HepG2 (cell line): ENCODE measurements at places on chromosomes 7 and 10. TPM values are rescaled to one million over a fixed set of nuclear protein-coding genes. Genes with fewer than 3 reads are reported as not detected.

The ANKRD2 gene
- not detected in 2 replicates for total RNA-seq

The CADPS2 gene
- total RNA-seq: 43.8 and 62.9 TPM in 2 replicates

The EPHB4 gene
- 43.7 and 69.6 TPM in 2 replicates for total RNA-seq

DNA sequence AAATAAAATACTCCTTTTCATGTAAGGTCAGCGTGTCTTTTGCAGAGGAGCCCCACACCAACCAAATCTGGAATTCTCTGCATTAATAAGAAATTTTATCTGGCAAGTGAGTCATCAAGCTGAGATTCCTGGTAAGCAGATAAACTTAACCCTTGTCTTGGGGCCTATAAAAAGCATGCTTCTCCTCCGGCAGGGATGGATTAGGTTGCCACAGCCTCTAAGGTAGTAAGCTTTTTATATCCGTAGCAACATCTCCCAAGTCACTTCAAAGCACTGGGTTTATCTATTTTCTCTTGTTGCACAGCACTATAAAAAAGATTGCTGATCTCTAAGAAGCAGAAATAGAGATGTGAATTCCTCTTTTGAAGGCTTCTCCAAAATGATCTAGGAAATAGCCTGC is 202.8 kb upstream of the NOBOX start:
- DNase-seq: no peak

- no peak for DNase-seq
Observed at GRCh38 chr10:77304192-77304591, 333.4 kb downstream of the KCNMA1 start.

DNA sequence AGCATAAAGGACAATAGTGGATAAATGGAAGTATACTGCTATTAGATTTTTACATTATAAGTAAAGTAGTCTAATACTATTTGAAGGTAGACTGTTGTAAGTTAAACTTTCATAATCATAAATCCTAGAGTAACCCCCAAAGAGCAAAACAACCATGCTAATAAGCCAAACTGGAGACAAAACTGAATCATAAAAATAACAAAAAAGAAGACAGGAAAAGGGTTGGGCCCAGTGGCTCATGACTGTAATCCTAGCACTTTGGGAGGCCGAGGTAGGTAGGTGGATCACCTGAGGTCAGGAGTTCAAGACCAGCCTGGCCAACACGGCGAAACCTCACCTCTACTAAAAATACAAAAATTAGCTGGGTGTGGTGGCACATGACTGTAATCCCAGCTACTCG is 9.7 kb downstream of the CACUL1 start:
- DNase-seq: no peak

DNA sequence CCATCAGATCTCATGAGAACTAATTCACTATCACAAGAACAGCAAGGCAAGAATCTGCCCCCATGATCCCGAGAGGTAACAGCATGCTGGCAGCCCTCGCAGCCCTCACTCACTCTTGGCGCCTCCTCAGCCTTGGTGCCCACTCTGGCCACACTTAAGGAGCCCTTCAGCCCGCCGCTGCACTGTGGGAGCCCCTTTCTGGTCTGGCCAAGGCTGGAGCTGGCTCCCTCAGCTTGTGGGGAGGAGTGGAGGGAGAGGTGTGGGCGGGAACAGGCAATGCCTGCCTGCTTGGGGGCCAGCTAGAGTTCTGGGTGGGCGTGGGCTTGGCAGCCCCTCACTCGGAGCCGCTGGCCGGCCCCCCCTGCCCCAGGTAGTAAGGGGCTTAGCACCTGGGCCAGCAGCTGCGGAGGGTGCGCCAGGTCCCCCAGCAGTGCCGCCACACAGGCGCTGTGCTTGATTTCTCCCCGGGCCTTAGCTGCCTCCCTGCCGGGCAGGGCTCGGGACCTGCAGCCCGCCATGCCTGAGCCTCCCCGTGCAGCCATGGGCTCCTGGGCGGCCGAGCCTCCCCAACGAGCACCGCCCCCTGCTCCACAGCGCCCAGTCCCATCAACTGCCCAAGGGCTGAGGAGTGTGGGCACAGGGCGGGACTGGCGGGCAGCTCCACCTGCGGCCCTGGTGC is 24.0 kb upstream of the ZNF438 start:
- DNase-seq: no peak
